GM12892 (cell line): ENCODE measurements at places on chromosomes 12 and 14.
A peak's percentile ranks its signal among the peaks of the same experiment; 100 is the strongest.

DNA sequence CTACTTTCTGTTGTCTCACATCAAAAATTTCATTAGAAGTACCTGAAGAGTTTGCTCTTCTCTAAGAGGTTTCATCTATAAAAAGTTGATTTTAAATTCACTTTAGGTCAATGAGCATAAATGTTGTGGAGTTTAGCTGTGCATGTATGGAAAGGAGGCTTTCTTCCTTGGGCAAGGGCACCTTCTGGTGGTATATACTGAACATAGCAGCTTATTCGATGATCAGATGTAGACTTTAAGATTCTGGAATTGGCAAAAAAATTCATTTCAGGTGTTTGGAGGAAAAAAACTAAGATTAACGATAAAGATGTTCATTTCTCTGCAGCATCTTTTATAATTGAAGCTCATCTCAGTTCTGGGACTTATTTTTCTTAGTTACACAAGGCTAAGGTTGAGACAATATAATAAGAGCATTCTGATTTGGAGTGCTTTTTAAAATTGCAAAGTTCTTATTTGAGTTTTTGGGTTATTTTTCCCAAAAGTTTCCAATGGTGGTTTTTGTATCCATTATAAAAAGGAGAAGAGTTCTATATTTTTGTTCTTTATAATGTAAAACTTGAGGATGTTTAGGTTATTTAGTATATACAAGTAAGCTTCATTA is 46.8 kb downstream of the TMEM117 start:
- no peak for DNase-seq

- no peak for DNase-seq
Observed at GRCh38 chr12:123396954-123397353, 13.0 kb downstream of the KMT5A start.

- no peak for DNase-seq
Observed at GRCh38 chr12:52600475-52600874, 788 bp downstream of the KRT72 start.

GRCh38 chr12:88775742-88776151 is 195.5 kb upstream of the KITLG start:
- DNase-seq, result no peak

DNA sequence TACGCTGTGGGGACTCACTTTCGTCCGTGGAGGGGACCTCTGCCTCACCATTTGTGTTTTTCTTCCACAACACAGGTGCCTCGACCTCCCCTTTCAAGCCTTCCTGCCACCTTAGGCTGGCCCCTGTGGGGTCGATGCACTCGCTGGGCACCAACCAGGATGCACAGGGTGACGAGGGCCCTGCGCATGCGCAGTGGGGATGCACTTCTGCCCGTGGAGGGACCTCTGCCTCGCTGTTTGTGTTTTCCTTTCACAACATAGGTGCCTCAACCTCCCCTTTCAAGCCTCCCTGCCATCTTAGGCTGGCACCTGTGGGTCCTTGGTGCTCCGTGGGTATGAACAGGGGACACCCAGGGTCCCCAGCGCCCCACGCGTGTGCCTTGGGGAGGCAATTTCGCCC is 356.8 kb downstream of the ALG10 start:
- no peak for DNase-seq

GRCh38 chr12:3148366-3149000 is 71.3 kb downstream of the TSPAN9 start:
- no peak for DNase-seq

DNA sequence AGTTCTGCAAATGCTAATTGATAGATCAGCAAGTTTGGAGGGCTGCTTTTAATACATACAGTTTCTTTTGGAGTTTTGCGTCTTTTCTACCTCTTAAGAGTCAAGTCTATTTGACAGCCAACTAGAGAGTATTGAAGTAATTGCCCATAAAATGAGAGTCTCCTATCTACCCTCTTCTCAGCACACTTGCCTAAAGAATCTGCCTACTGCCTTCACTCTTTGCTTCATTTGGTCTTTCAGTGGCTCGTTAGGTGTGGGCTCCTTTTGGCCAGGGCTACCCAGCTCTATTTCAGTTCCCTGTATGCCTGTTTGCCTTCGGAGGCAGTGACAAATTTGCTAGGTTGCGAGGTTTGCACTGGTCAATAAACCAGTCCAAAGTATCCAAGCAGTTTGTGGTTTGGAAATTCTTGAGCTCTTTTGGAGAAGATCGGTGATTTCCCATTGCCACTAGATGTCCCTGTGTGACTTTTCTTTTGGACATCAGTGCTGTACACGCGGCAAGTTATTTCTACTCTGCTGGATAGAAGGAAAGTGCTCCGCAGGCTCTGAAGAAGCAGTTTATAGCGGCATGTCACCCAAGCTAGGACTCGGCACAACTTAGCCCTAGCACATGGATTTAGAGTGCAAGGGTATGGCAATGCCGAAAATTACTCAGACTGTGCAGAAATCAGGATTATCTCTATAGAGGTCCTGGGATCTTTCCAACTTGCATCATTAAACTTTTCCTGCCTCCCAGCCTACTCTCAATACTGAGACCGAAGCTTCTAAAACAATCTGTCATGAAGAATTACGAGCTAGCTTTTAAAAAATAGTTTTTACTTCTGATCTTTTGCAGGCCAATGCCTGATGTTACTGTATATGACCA is 38.6 kb downstream of the MGST1 start:
- no peak for DNase-seq

DNA sequence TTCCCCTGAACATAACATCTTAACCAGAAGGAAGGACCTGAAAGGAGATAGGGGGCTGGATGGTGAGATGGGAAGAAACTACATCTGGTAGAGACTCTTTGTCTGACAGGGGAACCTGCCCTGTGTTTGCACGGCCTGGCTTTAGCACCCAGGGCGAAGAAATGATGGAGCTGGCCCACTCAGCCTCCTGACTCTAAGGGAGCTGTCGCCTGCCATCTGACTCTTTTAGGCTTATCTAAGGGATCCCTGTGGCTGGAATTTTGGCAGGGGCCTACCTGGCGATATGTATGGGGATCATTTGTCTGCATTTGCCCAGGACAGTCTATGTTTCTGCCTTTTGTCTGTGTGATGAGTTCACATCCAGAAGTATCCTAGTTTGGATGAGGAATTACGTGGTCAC is 15.6 kb upstream of the CACNA2D4 start:
- no peak for DNase-seq

DNA sequence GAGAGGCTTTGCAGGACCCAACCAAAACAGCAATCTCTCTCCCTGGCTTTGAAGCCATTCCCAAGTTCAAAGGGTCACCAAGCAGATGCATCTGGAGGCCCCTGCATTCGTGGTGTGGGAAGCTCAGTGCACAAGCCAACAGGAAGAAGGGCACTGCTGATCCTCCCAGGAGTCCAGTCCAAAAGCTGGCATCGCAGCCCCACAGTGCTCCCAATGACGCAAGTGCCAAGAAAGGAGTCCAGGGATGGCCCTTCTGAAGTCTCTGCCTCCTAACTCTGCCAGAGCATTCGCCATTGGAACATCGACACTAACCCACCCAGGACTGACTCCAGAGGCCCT is 25.1 kb downstream of the PXN start:
- no peak for DNase-seq

DNA sequence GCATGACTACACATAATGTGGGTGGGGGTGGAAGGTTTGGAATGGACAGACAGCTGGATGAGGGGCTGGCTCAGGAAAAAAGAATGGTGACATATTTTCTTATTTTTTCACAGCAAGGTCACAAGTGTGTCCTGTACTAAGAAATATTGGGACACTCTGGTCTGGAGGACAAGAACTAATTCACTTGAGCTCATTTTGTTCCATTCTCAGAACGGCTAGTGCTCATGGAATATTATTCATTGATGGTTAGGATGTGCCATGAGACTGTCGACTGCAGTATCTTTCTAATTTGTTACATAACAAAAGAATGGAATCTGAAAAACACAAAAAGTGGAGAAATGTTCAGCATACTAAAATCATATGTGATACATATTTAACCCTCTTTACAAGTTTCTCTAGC is 149.5 kb downstream of the BMP4 start:
- DNase-seq, result no peak

DNA sequence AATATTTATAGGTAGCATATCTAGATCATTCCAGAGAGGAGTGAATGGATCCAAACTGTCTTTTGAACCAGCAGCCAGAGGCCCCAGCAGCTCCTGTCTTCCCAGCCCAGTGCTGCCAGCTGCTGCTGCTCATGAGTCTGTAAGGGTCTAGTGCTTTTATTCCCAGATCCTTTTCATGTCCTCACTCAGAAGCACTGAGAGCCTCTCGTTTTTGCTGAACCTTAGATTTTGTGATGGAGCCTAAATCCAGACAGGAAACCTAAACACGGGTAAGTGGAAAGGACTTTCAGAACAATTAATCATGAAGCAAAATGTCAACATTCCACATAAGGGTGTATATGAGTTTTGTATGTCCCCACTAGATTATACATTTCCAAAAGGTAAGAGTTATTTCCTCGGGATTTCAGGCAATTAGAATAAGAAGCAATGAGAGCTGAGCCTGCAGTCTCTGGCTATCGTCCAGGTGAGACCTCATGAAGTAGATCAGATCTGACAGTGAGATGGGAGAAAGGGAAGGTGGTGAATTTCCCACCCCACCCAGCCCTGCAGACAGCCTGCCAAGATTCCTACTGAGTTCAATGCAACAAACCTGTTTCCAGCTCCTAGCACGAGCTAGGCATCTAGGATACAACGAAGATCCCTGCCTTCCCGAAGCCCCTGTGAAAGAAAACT is 84.4 kb downstream of the NINJ2 start:
- no peak for DNase-seq

- DNase-seq, result no peak
Observed at GRCh38 chr12:89260841-89261637, 91.3 kb downstream of the DUSP6 start.

DNA sequence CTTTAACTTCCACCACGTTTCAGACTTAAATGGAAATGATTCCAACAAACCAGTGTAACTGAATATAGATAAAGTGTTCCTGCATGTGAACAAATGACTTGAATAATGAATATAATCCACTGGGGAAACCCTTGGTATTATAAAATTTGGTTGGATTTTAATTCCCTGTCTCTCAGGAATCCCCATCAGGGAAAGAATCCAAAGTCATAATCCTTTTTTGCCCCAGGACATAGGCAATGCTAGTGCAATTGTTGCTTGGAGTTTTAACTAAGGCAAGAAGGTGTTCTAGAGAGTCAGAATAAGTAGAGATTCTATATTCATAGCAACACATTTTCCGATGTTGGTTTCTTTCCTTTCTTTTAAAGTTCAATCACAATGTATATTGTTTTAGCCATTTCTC is 1169.4 kb downstream of the GALC start:
- no peak for DNase-seq

DNA sequence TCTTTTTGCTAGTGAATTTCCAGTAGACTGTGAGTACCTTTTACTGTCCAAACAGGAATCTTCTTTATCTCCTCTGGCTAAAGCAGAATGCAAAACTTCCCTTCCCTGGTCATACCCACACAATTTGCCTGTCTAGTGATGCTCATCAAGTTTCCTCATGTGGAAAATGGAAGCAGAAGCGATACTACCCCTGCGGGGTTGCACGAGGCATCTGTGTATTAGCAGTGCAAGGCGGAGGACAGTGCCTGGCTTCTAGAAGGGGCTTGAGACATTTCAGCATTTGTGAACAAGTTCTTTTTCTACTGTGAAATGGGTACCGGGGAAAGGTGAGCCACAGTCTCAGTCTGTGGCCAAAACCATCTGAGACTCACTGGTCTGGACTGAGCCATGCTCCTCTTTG is 340.9 kb downstream of the AACS start:
- no peak for DNase-seq

- no peak for DNase-seq
Observed at GRCh38 chr14:85093631-85094330, 436.2 kb upstream of the FLRT2 start.

DNA sequence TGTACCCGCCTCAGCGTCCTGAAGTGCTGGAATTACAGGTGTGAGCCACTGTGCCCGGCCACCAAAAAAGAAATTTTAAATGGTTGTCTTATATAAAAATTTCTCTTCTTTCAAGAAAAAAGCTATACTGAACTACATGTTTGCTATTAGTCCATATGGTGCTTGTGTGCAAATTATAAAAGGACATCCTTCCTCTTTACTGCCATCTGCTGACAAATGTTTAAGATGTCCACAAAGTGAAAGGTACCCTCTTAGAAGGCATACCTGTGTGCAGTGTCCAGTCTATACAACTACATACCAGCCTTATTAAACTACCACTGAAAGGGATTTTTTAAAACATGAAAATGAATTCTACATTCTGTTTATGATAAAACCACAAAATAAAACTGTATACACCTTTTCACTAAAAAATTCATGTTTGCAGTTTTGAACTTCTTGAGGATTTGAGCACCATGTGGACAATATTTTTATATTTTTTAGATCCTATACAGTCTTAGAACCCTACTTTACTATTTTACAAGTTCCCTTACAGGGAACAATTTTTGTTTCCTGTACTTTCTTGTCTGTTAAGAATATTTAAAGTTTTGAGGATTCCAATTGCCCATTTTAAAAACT is 32.8 kb upstream of the TOMM20L start:
- DNase-seq, result no peak

DNA sequence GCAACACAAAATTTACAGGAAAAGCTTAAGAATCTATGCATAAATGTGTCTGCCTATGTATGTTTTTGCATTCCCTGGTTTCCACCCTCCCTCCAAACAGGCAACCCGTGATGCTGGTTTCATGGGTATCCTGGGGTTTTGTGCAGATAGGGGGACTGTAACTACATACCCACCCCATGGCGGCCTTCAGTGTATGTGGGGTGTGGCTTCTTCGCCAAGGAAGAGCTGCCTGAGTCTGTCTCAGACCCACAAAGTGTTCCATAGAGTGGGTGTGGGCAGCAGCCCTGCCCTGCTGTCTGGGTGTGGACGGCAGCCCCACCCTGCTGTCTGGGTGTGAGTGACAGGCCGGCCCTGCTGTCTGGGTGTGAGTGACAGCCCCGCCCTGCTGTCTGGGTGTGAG is 174.8 kb downstream of the ADGRD1 start:
- no peak for DNase-seq

- no peak for DNase-seq
Observed at GRCh38 chr12:59839514-59839913, 243.7 kb downstream of the SLC16A7 start.

DNA sequence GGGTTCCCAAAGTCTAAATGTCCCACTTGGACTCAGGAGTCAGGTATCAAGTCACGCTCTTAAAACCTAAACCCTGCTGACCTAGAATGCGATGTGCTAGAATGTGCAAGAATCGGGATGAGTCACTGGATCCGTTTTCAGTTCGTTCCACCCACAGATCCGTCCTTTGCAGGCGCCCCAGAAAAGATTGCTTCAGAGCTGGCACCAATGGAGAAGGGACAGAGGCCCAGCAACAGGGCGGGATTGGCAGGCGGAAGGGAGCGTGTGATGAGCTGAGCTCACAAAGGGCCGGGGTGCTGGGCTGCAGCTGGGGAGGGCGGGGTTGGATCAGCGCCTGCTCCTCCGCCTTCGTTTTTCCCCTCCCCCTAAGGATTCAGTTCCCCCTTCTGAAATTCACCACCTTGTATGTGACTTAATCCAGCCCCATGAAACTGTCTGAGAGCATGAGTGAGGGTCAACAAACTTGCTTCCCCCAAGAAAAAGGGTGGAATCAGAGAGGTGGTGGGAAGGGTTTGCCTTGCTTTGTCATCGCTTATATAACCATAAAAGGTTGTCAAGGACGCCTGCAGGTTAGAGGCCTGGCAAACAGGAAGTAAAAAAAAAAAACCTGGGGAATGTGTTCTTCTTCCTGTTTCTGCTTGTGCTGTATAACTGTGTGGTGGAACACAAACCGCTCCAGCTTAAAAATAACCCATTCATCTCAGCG is 2.8 kb upstream of the UBC start:
- DNase-seq, result peak; percentile 50
